Femur (tissue), 1 donor: ENCODE measurements at places on chromosomes 11 and 22.

- no peak for DNase-seq
Observed at GRCh38 chr11:78457448-78457847, 39.8 kb upstream of the GAB2 start.

GRCh38 chr11:119473226-119473625, 50.3 kb upstream of the THY1 start:
- peak; percentile 4 for DNase-seq

- no peak for DNase-seq
Observed at GRCh38 chr11:71383461-71383860, 64.7 kb downstream of the DHCR7 start.

DNA sequence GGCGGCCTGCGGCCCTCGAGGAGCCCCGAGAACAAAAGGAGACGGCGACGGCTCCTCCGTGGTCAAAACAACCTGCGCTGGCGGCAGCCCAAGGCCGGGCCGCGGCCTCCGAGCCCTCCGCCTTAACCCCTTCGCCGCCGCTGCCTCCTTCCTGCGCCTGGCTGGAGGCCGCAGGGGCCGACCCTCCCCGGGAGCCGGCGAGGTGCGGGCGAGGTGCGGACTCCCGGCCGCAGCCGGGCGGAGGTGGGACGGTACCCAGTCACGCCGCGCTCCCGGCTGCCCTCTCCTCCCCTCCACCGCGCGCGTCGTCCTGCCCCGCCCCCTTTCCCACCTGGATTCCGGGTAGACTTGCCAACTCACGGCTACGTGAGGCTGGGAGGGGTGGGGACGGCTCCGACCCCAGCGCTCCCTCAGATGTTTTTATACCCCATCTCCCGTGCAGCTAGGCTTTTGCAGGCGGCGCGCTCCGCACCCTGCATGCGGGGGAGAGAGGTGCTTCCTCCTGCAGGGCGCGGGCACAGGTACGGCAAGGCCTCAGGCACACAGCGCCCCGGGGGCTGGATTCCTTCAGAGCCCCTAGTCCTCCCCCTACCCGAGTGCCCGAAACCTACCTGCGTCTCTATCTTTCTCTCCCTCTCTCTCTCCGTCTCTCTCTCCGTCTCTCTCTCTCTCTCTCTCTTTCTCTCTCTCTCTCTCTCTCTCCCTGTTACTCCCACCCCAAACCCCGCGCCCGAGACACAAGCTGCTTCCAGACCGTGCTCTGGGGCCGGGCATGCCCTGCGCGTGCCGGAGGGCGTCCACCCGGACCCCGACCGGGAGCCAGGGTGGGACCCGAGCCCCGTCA, 2.0 kb downstream of the PDGFB start:
- no peak for DNase-seq

- no peak for DNase-seq
Observed at GRCh38 chr11:43316451-43316850, 4.7 kb downstream of the API5 start.

DNA sequence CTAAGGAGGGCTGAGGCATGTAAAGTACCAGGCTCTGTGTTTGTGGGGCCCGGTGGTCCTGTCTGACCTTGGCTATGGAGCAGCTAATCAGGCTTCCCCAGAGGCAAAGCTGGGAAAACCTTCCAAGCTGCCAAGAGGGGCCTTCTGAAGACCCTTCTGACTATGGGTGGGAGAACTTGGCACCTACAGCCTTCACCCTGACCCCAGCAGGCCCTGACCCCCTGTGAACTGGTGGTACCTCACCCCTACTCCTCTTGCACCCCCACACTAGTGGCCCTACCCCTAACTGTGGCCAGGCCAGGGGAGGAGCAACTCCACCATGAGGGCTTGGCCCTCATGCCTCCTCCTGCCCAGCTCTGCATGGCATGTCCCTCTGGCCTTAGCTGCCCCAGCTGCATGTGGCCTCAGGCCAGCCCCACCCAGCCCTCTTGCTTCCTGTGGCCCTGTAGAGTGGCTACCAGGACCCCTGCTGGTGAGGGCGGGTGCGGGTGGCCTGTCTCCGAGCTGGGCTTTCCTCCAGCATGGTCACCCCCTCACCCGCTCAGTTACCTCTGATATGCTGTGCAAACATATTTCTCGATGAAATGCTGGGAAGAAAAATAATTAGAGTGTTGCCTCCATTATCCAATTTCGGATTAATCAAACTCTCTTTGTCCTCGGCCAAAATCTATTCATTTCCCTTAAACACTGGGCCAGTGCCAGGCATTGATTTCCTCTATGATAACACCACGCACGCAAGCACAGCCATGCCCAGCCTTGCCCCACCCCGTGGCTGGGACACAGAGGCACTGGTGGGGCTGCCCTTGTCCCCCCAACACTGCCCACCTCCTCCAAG, 7.5 kb downstream of the GNAZ start:
- DNase-seq, result no peak

DNA sequence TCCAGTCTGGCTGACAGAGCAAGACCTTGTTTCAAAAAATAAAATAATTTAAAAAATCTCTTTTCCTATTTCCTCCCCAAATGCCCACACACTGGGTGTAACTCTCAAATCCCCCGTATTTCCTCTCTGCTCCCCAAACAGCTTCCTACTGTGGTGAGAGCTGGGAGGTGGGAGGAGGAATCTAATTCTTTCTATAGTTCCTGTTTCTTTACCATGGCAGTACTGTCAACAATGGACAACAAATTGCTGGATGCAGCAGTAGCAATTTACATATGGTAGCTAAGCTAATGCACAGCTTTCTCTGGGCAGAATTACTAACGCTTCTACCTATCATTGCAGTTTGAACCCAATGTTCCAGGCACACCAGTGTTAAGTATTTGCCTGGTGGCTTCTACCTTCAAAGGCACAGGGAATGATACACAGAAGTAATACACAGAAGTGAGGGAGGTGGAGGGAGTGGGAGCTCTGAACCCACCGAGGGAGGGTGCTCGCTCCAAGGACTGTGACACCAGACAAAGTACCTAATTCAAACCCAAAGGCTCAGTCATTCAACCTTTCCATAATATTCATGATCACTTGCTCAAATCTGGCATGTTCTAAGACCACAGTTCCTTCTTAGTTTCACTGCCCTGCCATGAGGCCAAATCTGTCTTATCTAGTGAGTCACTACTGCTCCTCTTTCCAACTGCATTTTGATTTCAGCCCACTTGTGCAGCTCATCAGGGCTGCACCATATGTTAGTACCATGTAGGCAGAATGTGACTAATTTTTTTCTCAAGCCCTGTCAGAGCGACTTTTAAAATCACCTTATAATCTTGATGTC, 37.9 kb downstream of the CELF1 start:
- no peak for DNase-seq

GRCh38 chr11:69966910-69967483, 111.1 kb upstream of the ANO1 start:
- DNase-seq, result no peak

GRCh38 chr22:19719050-19719482, 4.3 kb upstream of the GP1BB start:
- no peak for DNase-seq

GRCh38 chr11:74417379-74417804, 19.2 kb upstream of the PGM2L1 start:
- no peak for DNase-seq

GRCh38 chr11:111018566-111018965, 227.0 kb upstream of the POU2AF2 start:
- DNase-seq, result no peak

- no peak for DNase-seq
Observed at GRCh38 chr11:70887542-70887827, 364.9 kb downstream of the SHANK2 start.

GRCh38 chr22:45308391-45308956, 1.3 kb upstream of the FAM118A start:
- DNase-seq, result no peak

DNA sequence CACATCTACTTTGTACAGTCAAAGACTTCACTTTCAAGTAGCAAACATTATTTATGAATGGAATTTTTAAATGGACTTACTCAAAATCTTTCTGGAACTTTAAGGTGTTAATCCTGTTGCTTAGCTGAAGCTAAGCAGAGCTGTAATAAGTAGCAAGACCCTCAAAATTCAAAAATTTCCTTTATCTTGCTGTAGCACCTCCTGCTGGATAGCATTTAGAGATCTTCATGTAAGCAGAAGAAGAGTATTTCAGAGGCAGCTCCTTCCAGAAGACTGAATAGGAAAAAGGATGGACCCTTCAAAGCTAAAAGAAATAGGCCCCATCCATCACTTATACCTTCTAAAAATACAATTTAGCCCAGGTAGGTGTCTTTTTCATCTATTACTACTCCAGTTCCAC, 3.4 kb downstream of the PHF21A start:
- DNase-seq, result no peak

DNA sequence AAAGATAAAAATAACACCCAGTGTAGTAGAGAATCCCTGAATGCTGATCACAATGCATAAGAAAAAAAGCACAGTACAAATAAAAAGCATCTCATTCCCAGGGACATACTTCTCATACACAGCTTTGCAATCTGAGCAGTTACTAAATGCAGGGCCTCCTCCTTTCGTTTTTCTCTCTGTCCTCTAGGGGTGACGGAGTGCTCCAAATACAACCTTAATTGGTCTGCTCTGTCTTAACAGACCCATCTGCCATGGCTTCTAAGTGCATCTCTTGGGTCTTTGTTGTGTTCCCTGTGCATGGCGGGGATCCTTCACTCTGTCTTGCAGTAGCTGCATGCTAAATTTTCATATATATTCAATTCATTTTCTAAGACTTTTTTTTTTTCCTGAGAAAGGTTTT, 1114.2 kb upstream of the RAG2 start:
- no peak for DNase-seq

DNA sequence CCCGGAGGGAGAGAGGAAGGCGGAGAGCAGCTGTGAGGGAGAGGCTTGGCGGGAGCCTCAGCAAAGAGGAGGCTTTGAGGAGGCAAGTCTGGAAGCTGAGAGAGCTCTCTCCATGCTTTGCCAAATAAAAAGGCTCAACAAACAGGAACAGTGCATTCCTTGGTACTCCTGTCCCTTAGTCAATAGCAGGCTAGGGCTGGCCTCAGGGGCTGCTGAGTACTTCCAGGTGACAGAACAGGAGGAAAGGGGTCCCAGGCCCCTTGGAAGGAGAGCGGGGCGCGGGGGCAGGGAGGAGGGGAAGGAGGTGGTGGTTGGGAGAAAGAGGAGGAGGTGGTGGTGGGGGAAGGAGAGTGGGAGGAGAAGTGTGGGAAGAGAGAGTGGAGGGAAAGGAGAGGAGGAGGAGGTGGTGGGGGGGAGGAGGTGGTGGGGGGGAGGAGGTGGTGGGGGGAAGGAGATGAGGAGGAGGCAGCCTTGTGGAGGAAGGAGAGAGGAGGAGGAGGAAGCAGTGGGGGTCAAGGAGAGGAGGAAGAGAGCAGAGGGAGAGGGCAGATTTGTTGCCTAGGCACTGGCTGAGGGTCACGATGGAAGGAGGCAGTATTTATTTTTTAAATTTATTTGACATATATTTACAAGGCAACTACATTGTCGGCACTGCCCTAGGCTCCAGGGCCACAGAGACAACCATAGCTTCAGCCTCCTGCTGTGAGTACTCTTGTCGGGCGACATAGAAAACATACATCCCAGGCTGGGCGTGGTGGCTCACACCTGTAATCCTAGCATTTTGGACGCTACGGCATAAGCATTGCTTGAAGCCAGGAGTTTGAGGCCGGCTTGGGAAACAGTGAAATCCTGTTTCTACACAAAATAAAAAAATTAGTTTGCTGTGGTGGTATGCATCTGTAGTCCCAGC, 74.2 kb upstream of the ZBED5 start:
- DNase-seq, result peak; percentile 31

- no peak for DNase-seq
Observed at GRCh38 chr11:87892291-87892690, 283.0 kb downstream of the RAB38 start.

DNA sequence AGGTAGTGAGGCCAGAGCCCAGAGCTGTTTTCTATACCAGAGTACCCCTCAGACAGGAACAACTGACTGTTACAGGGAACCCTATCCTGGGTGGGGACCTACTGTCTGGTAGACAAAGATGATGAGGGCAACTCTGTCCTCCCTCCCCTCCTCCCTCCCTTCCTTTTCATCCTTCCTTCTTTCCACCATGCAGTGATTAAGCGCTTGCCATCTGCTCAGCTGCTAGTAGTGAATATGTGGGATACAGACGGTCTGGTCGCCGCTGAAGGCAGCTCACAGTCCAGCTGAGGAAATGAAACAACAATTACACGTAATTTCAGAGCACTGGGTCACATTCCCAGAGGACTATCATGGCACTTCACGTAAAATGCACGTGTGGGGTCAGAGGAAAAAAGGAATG, 597.1 kb downstream of the BUD13 start:
- no peak for DNase-seq

DNA sequence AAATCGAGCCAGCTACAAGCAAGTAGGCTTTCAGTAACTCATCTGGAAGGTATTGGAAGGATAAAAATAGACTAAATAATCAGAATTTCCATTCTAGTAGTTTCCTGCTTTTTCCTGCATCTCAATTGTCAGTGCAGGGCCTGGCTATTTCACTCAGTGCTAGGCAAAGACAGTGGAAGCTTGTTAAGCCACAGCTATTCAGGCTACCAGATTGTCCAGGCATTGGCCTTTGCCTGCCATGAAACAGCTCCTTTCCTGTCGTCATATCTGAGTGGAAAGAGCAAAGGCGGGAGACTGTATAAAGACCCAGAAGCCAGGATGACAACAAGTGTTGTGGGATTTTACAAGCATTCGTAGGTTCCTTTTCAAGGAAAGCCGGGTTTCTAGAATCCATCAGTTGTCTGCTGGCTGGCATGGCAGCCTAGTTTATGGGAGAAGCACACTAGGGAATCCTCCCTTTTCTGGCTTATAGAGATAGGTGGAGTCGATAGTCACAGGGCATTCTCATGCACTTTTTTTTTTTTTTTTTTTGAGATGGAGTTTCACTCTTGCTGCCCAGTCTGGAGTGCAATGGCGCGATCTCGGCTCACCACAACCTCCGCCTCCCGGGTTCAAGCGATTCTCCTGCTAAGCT, 2.0 kb upstream of the TNRC6B start:
- peak; percentile 58 for DNase-seq

- no peak for DNase-seq
Observed at GRCh38 chr11:120231963-120232362, 8.0 kb upstream of the POU2F3 start.

DNA sequence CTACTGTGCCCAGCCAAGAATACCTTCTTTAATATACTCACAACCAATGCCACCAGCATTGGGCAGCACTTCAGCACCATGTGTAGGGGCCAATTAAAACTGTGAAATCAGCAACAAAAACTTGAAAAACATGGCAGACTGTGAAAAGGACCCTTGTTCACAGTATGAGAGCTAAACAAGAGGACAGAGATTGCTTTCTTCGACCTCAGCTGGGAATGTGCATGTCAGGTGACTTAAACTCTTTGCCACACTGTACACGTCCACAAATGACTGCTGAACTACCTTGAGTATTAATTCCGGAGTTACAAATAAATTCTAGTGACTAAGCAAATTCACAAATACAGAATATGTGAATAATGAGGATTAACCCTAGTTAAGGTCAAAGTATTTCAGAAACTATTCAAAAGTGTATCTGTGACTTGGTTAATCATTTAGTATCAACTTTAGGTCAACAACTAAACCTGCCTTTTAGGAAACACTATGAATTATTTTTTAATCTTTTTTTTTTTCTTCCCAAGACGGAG, 33.0 kb downstream of the DDX6 start:
- DNase-seq, result no peak

- DNase-seq, result no peak
Observed at GRCh38 chr11:88414981-88415413, 77.5 kb upstream of the CTSC start.

GRCh38 chr11:68042219-68043028, 3.6 kb downstream of the TCIRG1 start:
- peak; percentile 26 for DNase-seq
